GM12864 (cell line): ENCODE measurements at places on chromosomes 5 and 9.
A peak's percentile ranks its signal among the peaks of the same experiment; 100 is the strongest.

DNA sequence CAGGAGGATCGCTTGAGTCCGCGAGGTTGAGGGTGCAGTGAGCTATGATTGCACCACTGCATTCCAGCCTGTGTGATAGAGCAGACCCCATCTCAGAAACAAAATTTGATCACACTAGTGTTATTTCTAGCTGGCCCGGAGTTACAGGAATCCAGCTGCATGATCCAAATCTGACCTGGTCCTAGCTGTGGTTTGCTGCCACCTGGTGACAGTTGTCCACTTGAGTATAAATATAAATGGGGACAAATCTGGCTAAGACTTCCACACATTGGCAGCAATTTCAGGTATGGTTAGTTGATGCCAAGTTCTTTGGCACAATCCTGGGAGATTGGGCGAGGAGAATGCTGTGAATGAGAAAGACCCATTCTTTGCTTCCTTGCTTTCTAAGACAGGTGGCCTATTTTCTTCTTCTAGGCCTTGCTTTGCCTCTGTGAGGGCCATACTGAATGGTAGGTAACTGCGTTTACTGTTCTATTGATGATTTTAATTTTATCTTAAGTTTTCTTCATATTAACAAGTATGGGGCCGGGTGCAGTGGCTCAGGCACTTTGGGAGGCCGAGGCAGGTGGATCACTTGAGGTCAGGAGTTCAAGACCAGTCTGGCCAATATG is 35.4 kb downstream of the UBE2R2 start:
- no peak for DNase-seq

GRCh38 chr5:101346447-101346846 is 443.4 kb upstream of the ST8SIA4 start:
- no peak for DNase-seq

GRCh38 chr5:3393122-3393919 is 202.3 kb upstream of the IRX1 start:
- no peak for DNase-seq

- DNase-seq, result no peak
These were observed 88.4 kb downstream of the SEMA4D start for GRCh38 chr9:89409466-89409865.

DNA sequence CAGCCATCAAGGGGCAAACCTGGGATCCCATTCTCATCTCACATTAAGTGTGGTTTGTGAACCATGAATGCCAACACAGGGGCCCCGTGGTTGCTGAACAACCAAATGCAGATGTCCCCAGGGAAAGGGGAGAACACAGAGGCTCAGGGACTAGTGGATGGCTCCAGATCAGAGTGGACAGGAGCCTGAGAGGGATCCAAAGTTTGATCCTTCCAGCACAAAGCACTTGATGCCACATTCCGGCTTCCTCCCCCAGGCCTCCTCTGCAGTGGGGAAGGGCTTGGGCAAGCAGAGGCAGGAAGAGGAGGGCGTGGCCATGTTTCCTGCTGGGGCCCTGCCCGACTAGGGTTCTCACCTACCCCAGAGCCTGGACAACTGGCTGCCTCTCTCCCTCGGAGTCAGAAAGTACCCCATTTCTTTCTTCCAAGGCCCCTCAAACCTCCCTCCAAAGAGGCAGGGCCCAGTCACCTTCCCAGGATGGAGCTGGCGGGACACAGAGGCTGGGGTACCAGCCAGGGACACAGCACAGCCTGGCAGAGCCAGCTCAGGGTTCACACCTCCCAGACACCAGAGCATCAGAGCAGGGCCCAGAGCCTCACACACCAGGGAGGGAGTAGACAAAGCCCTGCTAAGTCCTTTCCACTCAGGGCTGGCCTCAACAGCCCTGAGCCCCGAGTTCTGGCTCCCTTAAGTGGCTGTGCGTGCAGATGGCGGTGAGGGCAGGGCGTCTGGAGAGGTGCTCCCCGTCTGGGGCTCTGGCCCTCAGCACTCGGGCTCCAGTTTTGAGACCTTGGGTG is 4.3 kb upstream of the RNF44 start:
- no peak for DNase-seq

DNA sequence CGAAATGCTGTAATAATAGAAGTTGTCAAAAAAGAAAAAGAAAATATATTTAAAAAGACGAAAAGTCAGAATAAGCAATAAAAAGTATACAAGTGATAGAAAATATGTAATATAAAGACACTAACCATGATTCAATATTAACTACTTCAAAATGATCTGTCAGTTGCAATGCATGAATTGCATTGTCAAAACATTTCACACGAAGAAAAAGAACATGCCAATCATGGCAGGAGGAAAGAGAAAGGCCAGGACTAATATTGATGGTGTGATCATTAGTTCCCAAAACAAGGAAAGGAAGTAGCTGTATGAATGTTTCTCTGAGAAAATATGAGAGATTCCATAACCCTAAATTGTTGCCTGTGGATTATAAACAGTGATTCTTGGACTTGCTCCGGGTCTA is 7.4 kb upstream of the GRAMD2B start:
- no peak for DNase-seq

- DNase-seq, result peak; percentile 38
These were observed 57.1 kb upstream of the ZBED3 start for GRCh38 chr5:77143998-77144836.

GRCh38 chr5:140840978-140841962 is at the start of gene PCDHA8:
Gene PCDHA8, plus strand, starts transcription at chr5:140841187. Its CDS starts 135 bp downstream, at chr5:140841322.
- no peak for DNase-seq

- no peak for DNase-seq
These were observed 610.9 kb downstream of the RAB3C start for GRCh38 chr5:59193616-59194319.

GRCh38 chr5:32734827-32735378 is 23.8 kb downstream of the NPR3 start:
- no peak for DNase-seq

DNA sequence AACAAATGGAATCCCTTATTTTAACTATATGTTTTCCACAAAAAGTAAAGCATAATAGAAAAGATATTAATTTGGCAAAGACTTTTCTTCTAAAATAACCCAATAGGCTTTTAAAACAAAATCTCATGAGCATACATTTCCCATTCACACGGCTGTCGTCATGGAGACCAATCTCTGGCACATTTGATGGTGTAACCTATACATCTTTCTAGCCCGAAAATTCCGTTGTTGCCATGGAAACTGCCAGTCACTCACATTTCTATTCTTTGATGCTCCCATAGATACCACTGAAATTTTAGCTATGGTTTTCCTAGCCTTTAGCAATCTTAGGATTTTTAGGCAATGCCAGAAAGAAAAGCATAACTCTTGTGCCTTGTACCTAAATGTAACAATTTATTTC is 262.9 kb upstream of the TRPM3 start:
- DNase-seq, result no peak

DNA sequence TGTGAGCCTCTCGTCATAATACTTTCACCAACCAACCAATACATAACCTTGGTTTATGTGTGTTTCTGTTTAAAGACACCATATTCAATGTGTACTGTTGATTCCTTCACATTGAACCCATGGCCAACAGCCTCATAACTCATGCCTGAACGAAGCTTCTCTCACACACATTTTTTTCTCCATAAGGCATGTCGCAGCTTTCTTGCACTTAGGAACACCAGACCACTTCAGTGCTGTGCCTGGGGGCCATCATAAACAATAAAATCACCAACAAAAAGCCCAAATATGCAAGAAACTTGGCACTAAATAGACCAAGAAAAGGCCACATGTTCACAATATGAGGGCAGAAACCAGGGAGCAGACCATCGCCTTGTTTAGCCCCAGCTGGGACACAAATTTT is 192.2 kb downstream of the ROR2 start:
- DNase-seq, result no peak

DNA sequence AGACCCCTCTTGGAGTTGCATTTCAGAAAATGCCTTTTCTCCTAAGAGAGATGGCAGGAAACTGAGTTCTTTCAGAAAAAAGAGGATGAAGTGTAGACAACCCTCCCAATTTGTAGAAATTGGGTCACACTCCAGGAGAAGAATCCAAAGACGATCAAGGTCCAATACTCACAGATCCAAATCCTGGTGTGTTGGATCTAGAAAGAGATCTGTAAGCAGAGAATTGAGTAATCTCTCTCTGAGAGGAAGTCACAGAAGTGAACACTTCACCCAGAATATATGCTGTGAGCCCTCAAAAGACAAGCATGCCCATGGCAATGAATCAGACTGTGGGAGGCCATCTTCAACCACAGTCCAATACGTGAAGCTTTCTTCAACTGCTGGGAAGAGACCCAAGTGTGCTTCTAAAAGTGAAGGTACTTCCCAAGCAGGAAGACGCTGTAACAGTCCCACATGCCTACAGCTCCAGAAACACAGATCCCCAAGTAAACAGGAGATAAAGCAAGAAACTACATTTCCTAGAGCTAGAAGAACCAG is 182.7 kb downstream of the SMC2 start:
- no peak for DNase-seq

DNA sequence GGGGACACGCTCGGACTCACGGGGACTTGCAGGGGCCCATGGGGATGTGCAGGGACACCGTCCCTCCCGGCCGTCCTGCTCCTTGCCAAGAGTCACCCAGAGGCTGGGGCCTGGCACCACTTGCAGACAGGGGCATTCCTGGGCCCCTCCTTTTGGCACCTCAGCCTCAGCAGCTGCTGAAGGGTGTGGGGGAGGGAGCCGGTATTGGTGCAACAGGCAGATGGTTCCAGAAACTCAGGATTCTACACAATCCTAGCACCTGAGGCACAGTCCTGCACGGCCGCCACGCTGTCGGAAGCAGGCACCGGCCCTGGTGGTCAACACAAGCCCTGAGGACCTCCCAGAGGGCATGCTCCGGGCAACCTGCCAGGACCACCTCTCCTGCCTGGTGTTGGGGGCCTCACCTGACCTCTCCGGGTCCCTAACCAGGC is 19.3 kb upstream of the SLC12A7 start:
- DNase-seq, result no peak

DNA sequence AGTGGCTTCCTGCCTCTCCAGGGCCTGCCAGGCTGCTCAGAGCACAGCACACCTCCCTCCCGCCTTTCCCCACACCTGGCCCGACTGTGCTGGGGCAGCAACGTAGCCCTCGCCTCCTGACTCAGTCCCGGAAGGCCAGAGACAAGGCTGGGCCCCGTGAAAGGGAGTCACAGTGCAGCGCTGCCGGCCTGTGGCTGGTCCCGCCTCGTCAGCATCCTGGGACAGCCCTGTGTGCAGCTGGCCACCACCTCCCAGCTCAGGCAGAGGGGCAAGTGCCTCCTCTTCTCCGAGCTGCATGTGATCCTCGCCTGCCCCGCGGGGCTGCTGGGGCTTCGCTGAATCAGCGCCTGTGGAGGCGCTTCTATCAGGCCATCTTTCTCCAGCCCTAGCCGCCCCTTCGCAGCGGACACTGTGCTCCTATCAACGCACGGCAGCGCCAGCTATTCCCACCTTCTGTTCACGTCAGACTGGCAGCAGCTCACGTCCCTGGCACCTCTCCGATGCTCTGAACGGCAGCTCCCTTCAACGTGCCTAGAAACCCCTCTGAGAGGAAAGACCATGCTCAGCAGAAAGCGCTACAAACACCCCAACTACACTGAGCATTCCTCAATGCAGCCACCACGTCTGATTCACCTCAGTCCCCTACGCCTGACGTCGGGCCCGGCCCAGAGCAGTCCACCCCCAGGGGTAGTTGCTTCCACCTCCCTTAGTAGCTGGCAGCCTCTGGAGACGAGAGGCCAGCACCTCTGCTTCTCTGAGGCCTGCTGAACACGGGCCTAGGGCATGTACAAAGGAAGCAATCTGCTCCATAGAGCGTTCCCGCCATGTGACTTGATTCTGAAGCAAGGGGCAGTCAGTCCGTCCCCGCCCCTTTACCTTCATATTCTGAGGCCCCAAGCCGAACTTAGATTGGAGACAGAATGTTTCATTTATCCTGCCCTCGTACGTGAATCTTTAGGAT is 78.8 kb downstream of the GPR21 start:
- DNase-seq, result no peak

- DNase-seq, result peak; percentile 86
These were observed 244.4 kb downstream of the MAST4 start for GRCh38 chr5:66840511-66841013.

- no peak for DNase-seq
These were observed 44.9 kb downstream of the ANKH start for GRCh38 chr5:14826714-14827113.

- DNase-seq, result peak; percentile 0
These were observed 304.4 kb upstream of the SMC2 start for GRCh38 chr9:103789686-103790085.

GRCh38 chr5:72324189-72324825 is 4.1 kb downstream of the PTCD2 start:
- DNase-seq, result no peak

GRCh38 chr9:98253565-98253964 is 1.9 kb downstream of the TBC1D2 start:
- DNase-seq, result no peak

DNA sequence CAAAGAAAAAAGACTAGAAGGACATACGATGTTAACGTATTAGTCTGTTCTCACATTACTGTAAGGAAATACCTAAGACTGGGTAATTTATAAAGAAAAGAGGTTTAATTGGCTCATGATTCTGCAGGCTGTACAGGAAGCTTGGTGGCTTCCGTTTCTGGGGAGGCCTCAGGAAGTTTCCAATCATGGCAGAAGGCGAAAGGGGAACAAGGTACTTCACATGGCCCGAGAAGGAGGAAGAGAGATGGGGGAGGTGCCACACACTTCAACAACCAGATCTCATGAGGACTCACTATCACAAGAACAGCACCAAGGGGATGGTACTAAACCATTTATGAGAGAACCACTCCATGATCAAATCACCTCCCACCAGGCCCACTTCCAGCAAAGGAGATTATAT is 110.1 kb downstream of the CARTPT start:
- DNase-seq, result no peak

GRCh38 chr5:173001229-173001841 is 17.8 kb downstream of the ATP6V0E1 start:
- peak; percentile 56 for DNase-seq

DNA sequence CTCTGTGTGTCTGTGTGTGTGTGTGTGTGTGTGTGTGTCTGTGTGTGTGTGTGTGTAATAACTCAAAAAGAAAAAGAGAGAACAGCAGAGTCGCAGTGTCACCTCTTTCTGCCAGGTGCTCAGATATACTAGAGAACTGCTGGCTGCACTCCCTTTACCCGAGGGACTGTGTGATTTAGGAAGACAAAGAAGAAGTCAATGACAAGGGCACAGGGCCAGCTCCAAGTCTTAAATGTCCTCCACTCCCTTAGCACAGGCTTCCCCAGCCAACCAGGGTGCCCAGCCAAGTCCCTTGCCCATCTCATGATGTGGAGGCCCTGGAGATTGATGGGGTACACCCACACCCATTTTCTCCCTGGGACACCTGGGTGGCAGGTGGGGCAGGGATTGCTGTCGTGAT is 8.7 kb downstream of the CCNJL start:
- no peak for DNase-seq

DNA sequence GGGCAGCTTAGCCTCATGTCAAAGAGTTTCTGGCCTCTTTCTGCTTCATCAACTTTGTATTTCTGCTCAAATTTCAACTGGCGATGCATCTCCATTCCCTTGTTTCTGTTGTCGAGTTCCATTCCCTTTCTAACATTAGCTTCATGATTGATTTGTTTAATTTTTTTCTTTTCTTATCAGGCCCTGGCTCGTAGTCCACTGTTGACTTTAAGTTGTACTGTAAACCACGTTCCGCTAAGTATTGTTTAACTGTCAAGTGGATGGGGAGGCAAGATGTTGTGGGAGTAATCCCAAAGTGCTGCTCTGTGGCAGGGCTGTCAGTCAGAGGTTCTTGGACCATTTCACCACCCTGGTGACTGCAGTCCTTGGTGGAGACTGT is 309.1 kb downstream of the PSAT1 start:
- no peak for DNase-seq
